ENCODE measurements at places on chromosomes 6 and 20. TPM values are rescaled to one million over a fixed set of nuclear protein-coding genes. Genes with fewer than 3 reads are reported as not detected.

The OR14J1 gene
- not detected for total RNA-seq

The NRN1 gene
- 0.22 TPM for total RNA-seq

The COL19A1 gene
- 1.3 TPM for total RNA-seq

The RNF39 gene
- total RNA-seq = not detected

The MROH8 gene
- 1.2 TPM for total RNA-seq

The GTSF1L gene
- total RNA-seq = not detected

The SRSF12 gene
- total RNA-seq = not detected

The PTPN1 gene
- total RNA-seq = 80.5 TPM

The PRSS16 gene
- 0.40 TPM for total RNA-seq

The MATN4 gene
- total RNA-seq = 2.3 TPM

The ZBP1 gene
- total RNA-seq = 9.4 TPM

The BMP6 gene
- 0.37 TPM for total RNA-seq

The TMEM217 gene
- total RNA-seq = 3.3 TPM

The CEP85L gene
- total RNA-seq = 58.7 TPM

The RIMS1 gene
- total RNA-seq = not detected

The VSX1 gene
- not detected for total RNA-seq

The PTGIS gene
- total RNA-seq = not detected

The BTN1A1 gene
- total RNA-seq = not detected

The MOXD1 gene
- total RNA-seq = not detected

The TREML2 gene
- total RNA-seq = 4.2 TPM

The MUC22 gene
- not detected for total RNA-seq

The KCNK16 gene
- not detected for total RNA-seq

The PRICKLE4 gene
- not detected for total RNA-seq
